ENCODE measurements at places on chromosomes 4 and X.

GRCh38 chr4:74338792-74339333 is 26.1 kb upstream of the EREG start:
- DNase-seq, result no peak

DNA sequence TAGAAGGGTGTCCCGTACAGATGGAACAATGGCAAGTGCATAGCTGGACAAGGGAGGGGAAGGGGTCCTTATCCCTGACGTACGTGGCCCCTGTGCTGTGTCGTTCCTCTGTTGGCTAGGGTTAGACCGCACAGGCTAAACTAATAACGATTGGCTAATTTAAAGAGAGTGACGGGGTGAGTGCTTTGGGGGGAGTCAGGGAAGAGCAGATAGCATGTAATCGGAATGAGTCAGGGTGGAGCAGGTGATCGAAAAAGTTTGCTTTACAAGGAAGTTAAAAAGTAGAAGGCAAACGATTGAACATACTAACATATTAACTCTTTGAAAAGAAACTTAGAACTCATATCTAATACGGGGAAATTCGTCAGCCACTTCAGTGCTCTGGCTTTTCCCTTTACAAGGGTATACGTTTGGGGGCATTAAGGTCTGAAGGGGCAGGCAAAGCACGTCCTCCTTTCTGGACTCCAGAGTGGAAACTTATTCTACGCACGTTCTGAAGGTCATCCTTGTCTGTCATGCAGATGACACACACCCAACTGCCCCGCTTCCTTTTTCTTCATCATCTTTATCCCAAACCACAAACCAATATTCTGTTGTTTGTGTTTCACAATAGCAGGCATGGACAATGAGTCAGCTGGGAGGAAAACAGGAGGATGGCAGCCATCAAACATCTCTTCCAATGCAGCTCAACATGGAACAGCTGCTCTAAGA is 10.2 kb upstream of the CRLF2 start:
- DNase-seq, result no peak

GRCh38 chrX:1763294-1763693 is 148.4 kb downstream of the ASMT start:
- DNase-seq, result no peak

- no peak for DNase-seq
Observed at GRCh38 chr4:13109536-13109935, 374.6 kb downstream of the RAB28 start.

DNA sequence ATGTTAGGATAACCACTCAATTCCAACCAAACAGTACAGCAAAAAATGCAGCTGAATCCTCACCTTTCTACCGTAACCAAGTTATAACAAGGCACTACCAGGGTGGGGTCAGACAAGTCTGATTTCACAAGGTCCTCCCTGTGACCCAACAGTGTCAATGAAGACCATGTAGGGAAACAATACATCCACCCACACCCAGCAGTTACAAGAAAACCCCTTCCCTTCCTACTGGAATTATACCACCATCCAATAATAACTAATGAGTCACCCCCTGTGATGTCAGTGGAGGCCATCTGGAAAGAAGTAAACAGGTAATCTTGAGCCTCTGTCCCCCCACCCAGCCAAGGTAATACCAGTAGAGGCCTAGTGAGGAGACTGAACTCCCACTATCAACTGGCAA is 117.6 kb downstream of the FGF16 start:
- DNase-seq, result no peak

GRCh38 chrX:83501530-83501929 is 6.6 kb upstream of the POU3F4 start:
- DNase-seq, result no peak

DNA sequence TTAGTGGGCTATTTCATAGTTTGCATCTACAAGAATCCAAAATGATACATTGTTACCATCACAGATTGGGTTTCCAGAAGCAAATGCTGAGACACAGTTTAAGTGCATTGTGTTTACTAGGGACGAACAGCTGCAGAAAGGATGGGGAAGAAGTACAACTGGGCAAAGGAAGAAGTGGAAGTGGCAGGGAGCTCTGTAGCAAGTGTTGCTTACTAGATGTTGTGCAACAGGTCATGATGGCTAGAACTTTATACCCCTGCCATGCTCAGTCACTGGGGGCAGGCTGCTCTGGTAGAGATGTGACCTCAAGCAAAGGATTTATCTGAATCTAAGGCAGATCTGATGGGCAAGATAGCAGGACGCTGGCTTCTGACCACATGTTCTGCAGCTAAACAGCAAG is 76.1 kb upstream of the EMCN start:
- DNase-seq, result no peak

DNA sequence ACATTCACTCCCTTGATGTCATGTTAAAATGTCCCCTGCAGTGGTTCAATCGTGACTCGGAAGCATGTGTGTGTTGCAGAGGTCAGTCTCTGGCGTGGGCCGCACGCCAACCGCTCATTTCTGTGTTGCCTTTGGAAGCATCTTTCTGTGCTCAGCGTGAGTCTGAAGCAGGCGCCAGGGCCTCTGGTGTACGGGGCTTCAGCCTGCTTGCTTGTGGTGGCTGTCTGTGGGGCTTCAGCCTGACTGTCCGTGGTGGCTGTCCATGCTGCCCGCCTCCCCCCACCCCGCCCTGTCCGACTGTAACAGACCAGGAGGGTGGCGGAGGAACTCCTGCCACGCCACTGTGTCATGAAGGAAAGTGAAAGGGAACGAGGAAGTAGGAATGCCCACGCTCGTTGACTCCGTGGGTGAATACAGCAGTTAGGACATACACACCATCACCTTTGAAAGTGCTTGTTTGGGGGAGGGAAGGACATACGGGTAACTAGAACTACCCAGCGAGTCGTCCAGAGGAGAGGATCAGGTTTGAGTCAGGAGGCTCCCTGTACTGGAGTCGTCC is 14.7 kb upstream of the CLCN4 start:
- no peak for DNase-seq

DNA sequence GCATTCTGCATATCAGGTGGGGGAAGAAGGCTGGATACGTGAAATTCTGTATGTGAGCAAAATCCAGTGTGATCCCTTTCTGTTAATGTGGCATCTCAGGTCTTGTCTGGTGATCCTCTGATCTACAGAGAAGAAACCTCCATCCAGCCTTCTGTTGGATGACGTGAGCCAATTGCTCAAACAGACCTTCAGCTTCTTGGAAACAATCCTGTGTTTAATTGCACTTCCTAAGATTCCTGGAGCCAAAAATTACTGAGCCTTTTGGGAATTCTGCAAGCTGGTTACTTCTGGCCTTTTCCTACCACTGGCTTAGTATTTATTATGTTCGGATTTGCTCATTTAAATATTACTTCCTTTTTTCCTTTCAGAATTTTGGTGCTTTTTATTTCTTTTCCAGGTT is 51.2 kb downstream of the TRIML1 start:
- no peak for DNase-seq

DNA sequence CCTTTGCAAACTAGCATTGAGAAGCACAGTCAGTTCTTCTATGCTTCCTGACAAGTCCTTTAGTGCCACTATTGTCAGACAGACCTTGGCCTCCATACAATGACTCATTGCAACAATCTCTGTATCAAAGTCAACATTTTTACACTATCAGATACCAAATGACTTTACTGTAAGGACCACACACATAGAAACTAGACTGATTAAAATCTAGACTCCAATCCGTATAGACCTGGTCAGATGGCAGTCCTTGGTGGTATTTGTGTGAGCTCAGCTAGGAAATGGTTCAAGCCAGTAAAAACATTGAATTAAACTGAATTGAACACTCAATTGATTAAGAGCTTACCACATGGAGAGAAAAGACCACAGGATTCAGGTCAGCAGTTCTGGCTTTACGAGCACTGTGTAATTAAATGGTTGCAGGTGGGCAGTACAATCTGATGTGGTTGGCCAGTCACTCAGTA is 549.8 kb upstream of the LCORL start:
- no peak for DNase-seq

- no peak for DNase-seq
Observed at GRCh38 chr4:181308476-181309312, 934.5 kb upstream of the TENM3 start.
